ENCODE measurements at places on chromosomes 4 and X.
A peak's percentile ranks its signal among the peaks of the same experiment; 100 is the strongest.

- no peak for DNase-seq
These were observed 353.1 kb upstream of the NR3C2 start for GRCh38 chr4:148795156-148795864.

DNA sequence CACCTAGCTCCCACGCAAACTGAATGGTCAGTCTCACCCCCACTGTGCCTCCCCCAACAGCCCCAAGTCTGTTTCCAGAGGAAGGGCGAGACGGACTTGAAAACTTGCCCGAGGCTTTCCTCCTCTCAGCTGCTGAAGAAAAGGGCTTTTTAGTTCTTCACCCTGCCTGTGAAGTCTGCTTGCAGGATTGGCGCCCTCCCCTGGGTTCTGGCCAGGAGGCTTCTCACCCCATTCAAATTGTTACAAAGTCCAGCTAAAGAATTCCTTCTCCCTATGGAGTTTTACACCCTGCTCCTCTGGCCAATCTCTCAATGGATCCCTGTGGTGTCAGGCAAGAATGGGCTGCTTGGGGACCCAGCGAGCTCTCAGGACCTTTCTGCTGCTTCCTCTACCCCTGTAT is 241.0 kb downstream of the AFF2 start:
- no peak for DNase-seq

DNA sequence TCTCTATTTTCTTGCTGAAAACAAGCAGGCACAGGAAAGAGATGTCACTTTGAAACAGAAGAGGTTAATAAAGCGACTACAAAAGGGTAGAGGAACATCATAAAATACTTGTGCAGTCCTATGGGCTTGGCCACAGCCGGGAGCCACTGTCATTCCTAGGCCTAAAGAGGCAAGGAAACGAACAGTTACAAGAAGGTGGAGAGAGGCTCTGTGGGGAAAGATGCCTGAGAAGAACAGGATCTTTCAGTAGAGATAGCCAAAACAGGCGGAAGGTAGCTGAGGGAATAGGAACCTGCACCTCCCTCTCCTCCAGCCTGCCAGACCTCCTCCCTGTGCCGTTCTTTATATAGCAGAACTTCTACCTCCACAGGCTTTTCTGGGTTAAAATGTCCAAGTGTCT is 57.4 kb upstream of the ARSJ start:
- DNase-seq: no peak

- DNase-seq: no peak
These were observed 36.3 kb downstream of the RTL3 start for GRCh38 chrX:78622831-78623230.

DNA sequence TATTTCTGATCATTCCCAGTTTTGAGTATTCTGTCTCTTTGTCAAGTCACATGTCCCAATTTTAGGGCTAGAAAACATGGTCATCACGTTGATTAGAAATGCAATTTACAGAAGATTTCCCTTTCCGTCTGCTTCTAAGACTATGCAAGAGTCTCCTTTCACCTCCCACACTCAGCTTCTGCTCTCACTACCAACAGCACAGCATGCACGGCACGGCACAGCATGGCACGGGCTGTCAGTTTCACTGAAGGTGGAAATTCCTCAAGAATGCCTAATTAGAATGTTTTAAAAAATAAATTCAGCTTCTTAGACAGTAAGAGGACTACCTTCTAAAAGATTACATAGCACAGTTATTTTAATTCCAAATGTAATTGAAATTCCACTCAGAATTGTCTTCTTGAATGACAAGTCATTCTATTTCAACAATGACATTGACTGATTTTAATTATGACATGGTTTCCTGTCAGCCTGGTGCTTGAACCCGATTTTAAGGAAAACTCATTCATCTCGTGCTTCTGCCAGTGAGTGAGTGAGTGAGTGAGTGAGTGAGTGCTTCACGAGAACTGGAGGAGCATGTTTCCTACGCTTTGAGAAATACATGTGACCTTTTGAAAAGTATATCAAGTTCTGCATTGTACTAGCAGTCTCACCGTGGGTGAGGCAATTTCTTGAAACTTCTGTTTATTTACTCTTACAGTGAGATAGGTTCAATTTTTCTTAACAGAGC is 124.8 kb upstream of the SORBS2 start:
- no peak for DNase-seq

GRCh38 chrX:77415161-77415560 is 32.0 kb upstream of the FGF16 start:
- DNase-seq: no peak

- peak; percentile 77 for DNase-seq
These were observed 131.6 kb upstream of the MED14 start for GRCh38 chrX:40866893-40867292.

GRCh38 chrX:30948051-30948450 is 59.0 kb upstream of the TAB3 start:
- DNase-seq: no peak

Data from NCI-H446 treated with DMSO at 0.1 percent for 48 hours (cell line).